ENCODE measurements at places on chromosomes 5 and 9. TPM values are rescaled to one million over a fixed set of nuclear protein-coding genes. Genes with fewer than 3 reads are reported as not detected.
A peak's percentile ranks its signal among the peaks of the same experiment; 100 is the strongest.

GRCh38 chr5:113172231-113172826 lies 195.7 kb downstream of the DCP2 start:
- no peak for DNase-seq

DNA sequence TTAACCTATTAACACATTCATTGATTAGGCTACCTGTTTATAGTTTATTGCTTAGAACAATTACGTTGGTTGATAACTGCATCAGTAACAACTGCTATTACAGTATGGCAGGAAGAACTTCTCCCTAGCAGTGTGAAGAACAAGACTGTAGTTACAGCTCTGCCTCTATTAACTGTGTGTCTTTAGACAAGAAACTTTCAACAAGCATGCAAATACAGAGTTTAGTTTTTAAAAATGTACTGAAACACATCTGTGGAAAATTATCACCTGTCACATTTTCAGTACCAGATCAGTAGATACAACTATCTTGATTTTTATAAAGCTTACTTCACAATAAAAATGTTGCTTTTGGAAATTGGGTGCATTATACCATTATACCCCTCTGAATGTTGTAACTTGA lies 22.2 kb downstream of the ELL2 start:
- DNase-seq = no peak

DNA sequence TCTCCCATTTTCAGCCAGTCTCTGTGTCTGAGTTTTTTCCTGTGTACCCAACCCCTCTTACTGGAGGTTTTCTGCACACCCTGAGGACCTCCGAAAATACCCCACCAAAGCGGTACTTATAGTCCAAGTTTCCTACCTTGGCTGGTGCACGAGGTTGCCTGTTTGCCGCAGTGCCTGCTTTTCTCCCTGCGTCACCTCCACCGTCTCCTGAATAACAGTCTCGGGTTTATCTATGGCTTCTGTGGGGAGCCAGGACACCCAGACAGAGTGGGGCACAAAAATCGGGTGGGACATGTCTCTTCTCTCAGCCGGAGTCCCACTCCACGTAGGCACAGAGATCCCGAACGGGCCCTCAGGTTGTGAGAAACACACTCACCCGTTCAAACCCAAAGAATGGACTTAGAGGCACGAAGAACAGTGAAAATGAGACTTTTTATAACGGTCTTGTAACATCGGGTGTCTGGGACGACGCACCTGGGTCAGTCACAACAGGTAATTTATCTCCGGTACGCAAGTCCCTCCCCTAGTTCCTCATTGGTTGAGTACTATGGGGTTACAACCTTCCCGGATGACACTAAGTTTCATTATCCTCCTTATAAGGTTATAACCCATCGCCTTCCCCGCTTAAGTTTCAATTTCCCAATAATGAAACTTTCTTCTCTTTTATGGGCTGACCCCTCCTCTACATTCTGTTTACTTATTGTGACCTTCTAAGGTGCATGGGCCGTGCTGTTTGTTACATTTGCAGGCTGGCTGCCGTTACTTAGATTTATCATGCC lies 970.2 kb upstream of the COX7C start:
- no peak for DNase-seq

- DNase-seq = no peak
Measured at GRCh38 chr9:134970719-134971118, 53.0 kb upstream of the FCN1 start.

GRCh38 chr9:29625292-29625731 lies 2052.0 kb upstream of the C9orf72 start:
- DNase-seq = no peak

- peak; percentile 82 for DNase-seq
Measured at GRCh38 chr5:143642791-143643190, 169.2 kb upstream of the HMHB1 start.

DNA sequence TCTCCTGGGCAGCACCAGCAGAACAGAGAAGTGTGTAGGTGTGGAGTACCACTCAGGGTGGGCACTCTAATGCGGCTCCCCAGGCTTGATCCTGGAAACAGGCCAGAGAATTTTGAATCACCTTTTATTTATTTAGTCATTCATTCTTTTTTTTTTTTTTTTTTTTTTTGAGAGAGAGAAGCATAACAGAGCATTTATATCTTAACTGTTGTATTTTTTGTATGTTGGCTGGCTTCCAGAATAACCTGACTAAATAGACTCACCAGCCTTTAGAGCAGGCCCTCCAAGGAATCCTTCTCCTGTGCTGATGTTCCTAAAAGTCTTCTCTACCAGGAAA lies 153.4 kb downstream of the PIK3R1 start:
- DNase-seq = no peak

DNA sequence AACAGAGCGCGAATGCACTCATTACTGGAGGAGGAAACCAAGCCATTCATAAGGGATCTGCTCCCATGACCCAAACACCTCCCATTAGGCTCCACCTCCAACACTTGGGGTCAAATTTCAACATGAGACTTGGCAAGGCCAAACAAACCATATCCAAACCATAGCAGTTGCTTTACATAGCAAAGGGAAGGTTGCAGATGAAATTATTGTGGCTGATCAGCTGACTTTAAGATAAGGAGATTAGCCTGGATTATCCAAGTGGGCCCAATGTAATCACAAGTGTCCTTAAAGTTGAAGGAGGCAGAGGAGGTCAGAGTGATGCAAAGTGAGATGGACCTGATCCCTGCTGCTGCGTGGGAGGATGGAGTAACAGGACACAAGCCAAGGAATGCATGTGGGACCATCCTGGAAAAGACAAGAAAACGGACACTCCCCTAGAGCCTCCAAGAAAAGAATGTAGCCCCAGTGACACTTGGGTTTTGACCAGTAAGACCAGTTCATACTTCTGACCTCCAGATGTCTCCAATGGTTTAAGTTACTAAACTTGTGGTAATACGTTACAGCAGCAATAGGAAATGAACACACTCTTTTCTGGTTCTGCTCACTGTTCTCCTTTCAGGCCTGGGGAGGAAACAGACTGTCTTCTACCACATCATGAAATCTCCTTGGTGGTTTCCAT lies 167.3 kb downstream of the GNAQ start:
- DNase-seq = no peak

GRCh38 chr5:154117930-154118329 lies 72.6 kb upstream of the GALNT10 start:
- DNase-seq = no peak

DNA sequence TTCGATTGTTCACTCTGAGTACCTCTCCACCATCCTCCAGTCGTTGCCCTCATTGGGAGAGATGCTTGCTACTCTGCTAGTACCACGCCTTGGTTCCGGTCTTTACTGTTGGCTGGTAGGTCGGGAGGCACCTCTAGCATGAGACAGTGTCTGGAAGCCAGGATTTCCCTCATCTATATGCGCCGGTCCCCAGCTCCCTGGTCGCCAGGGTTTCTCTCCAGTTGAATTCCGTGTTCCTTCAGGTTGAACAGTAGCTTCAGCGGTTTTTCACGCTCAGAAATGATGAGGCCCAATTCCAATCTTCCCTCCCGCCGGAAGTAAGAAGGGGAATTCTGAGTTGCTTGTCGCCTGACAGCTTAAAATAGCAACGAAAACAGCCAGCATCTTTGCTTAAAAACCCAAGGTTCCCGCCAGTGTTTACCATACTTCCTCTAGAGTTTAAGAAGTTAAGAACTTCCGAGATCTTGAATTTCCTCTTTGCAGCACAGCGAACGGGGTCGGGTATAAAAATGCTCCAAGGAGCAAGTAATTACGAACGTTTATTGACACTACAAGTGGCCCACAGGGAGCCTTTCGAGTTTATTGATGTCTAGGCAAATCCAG lies 1.3 kb upstream of the ST8SIA4 start:
- DNase-seq = no peak

GRCh38 chr5:14706615-14707021 lies 42.1 kb downstream of the OTULIN start:
- no peak for DNase-seq

GRCh38 chr9:87684627-87685219 lies 41.2 kb upstream of the CTSL start:
- peak; percentile 27 for DNase-seq

DNA sequence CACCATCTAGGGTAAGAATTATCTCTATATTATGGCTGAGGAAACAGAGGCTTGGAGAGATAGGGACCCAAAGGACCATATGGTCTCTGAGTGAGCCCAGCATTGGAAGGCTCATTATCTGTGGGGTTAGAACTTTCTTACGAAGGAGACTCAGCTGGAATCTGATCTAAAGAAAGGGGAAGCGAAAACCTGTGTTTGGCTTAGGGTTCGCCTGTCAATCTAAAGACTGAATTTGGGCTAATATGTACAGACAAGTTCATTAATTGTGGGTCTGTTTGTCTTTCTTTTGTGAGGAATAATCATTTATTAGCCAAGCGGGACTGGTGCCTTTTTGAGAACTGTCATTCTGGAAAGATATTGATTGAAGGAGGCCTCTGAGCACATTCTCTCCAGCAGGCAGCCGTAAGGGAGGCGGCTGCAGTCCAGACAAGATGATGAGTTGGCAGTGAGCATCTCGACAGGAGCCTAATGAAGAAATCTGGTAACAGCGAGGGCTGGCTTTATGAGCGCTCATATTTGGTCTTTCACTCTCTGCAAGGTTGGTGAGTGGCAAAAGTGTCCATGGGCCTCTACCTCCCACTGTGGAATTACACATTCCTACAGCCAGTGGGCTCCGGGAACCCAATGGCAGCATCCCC lies 104.2 kb upstream of the GPR151 start:
- no peak for DNase-seq

- no peak for DNase-seq
Measured at GRCh38 chr5:125679522-125679921, 743.7 kb upstream of the GRAMD2B start.

- no peak for DNase-seq
Measured at GRCh38 chr9:28946648-28947047, 1373.4 kb upstream of the C9orf72 start.

DNA sequence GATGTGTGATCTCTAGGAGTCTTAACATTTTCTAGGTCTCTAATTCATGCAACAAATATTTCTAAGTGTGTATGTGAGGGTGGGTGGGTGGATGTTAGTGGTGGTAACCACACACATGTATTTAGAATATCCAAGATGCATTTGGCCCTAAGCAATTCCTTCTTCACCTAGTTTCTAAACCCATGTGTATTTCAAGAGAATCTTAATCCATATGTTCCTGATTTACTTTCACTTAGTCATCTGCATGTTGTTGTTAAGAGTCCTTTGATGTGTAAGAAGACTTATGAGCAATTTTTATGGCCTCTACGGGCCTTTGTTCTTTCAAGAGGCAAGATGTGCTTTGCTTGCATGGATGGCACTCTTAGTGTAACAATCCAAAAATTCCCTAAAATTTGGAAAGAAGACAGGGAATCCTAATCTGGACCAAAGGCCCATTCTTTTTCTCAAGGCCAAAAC lies 282.6 kb downstream of the SPATA31D1 start:
- DNase-seq = peak; percentile 54

- no peak for DNase-seq
Measured at GRCh38 chr5:147396070-147396823, 113.6 kb downstream of the DPYSL3 start.

DNA sequence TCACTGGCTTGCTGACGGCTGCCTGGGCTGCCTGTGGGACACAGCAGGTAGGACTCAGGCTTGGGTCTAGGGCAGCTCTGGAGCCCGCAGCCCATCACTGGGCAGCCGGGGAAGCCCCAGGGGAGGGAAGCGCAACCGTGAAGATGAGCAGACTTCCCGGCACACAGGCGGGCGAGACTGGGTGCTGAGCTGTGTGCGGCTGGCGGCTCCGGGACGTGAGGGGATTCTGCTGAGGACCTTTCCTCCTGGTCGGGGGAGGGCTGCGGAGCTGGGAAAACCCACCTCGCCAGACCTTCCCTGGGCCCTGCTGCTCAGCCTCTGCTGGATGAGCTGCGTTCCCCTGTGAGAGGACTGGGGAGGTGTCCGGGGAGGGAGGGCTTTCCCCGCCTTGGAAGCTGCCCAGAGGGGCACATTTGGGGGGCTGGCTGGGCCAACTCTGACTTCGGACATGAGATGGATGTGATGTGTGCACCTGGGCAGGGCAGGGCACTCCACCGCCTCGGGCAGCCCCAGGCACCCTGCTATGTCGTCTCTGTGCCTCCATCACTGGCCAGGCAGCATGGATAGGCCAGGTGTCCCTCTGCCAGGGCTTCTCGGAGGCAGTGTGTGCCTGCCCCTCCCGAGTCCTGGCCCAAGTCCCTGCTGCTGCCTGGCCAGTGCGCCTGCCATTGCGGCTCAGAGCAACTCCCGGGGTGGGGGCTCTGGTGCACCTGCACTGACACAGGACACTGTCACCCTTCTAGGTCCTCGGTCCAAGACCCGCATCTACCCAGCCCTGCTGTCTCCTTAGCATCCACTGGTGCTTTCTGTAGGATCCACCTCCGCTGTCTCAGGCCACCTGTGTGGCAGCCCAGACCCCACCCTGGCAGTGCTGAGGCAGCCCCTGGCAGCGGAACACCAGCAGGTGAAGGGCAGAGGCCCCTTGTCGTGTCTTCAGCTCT lies 66.4 kb downstream of the COL5A1 start:
- DNase-seq = no peak

DNA sequence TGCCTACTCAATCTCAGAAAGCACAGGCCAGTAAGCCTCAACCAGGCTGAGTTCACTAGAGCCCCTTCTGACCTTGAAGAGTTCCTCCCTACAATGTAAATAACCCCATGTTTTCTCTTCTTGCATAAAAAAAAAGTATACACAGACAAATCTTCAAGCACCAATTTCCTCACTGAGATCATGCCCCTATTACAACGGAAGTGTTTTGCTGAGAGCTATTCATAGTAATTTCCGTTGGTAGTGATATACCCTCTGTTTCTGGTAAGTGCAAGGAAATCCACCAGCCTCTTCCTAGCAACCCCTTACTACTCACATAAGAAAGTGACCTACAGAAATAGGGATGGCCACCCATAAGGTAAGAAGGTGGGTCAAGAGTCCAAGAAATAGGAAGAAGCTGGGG lies 76.4 kb upstream of the TARS1 start:
- DNase-seq = no peak

DNA sequence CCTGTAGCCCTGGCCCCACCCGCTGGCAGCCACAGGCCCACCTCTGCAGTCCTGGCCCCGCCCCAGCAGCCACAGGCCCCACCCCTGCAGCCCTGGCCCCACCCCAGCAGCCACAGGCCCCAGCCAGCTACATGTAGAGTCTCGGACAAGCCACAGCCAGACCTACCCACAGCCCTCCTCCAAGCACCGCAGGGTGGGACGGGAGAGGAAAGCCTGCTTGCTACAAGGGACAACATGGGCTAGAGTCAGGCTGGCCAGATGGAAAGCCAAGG lies 49.5 kb upstream of the SARDH start:
- no peak for DNase-seq

The CDH6 gene
- total RNA-seq = not detected

The ELL2 gene
- total RNA-seq = 39.9 TPM

The RACK1 gene
- 2,892 TPM for total RNA-seq

The PNPLA7 gene
- total RNA-seq = not detected

The BNC2 gene
- 1.6 TPM for total RNA-seq

The NIPBL gene
- total RNA-seq = 18.9 TPM

The SMC5 gene
- 30.2 TPM for total RNA-seq

The LCN6 gene
- not detected for total RNA-seq

Data from SJSA1 (cell line).